ENCODE measurements at places on chromosomes 3 and 15.

GRCh38 chr3:3800080-3800455, 837 bp downstream of the LRRN1 start:
- no peak for DNase-seq

- DNase-seq: no peak
Measured at GRCh38 chr3:121707531-121708273, 41.8 kb downstream of the GOLGB1 start.

DNA sequence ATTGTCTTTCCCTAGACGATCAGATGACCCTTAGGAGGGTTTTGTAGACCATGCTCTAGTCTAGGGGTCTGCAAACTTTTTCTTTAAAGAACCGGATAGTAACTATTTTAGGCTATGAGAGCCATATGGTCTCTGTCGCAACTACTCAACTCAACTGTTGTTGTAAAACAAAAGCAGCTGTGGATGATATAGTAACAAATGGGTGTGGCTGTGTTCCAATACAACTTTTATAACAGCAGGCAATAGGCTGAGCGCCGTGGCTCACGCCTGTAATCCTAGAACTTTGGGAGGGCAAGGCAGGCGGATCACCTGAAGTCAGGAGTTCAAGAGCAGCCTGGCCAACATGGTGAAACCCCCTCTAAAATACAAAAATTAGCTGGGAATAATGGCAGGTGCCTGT, 6.1 kb upstream of the CMTM6 start:
- DNase-seq: no peak

GRCh38 chr3:50650018-50650417, 24.7 kb upstream of the DOCK3 start:
- no peak for DNase-seq

- DNase-seq: peak; percentile 37
Measured at GRCh38 chr3:58173669-58174398, 36.9 kb downstream of the DNASE1L3 start.

DNA sequence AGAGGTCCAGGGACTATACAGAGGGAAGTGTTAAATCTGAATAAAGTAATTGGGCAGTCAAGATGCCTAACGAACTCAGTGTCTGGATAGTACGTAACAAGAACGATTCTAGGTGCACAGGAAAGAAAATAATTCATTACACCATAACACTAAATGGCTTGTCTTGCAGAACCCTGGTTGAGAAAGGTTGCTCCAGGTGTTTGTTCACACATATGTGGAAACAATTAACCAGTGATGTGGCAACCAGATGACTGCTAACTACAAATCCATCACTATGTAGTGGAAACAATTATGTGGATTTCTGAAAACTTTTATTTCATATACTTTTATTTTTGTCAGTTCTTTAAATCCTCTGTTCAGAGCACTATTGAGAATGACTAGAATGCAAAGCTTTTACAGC, 10.4 kb upstream of the HDC start:
- DNase-seq: no peak

DNA sequence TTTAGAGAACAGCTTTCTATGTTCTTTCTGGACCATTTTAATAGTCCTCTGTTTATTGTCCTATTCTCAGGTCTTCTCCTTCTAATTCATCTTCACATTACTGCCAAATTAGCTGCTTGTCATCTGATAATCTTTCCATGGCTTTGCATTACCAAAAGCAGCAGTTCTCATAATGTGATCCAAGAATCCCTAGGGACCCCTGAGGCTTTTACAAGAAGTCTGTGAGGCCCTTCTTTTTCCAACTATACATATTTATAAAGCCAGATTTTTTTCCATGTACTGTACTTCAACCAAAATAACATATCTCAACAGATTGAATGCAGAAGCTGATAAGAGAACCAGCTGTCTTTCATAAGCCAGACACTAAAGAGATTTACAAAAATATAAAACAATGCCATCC, 162.5 kb upstream of the BFSP2 start:
- no peak for DNase-seq

DNA sequence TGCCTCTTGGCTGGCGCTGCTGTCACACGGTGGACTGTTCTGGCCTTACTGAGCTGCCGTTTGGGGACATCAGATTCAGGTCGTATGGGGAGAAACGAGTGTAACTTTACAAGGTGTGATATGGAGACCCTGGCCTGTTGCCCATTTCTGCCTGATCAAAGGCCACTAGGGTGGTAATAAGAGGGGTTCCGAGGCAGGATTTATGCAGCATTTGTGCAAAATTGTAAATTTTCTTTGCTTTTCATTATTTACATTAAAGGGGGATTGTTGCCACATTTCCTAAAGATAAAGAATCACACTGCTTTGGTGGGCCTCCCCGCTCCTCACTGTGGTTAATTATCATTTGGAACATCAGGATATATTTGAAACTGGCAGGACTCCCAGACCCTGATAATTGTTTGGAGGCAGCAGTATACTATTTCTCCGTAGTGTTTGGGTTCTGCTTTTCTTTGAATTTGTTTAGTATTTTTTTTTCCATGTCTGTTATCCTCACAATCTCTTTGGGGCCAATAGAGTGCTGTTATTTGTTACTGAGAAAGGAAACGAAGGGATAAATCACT, 891 bp downstream of the NXPE3 start:
- DNase-seq: no peak

DNA sequence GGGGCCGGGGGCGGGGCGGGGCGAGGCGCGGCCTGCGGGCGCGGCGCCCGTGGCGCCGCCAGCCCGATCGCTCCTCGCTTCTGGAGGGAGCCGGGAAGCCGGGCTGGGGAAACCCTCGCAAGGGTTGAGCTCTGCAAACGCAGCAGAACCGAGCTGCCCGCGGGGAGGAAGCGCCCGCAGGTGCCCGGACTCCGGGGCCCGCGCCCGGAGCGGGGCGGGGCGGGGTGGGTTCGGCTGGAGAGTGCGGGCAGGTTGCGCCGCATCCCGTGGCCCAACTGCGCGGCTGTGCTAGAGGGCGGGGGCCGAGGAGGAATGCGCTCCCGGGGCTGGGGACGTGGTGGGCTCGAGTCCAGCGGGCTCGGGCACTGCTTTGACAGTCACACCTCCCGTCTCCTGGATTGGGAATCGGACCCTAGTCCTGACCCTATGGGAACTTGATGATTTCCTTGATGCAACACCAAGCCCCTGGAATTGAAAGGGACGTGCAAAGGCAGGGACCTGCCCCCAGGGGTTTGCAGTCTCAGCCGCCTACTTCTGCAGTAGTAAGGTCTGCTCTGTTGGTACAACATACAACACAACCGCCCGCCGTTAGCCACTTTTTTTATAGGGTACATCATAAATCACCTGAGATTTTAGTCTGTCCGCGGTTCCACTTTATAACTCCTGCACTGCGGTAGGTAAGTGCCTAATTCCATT, 34.3 kb downstream of the ZBTB38 start:
- no peak for DNase-seq

DNA sequence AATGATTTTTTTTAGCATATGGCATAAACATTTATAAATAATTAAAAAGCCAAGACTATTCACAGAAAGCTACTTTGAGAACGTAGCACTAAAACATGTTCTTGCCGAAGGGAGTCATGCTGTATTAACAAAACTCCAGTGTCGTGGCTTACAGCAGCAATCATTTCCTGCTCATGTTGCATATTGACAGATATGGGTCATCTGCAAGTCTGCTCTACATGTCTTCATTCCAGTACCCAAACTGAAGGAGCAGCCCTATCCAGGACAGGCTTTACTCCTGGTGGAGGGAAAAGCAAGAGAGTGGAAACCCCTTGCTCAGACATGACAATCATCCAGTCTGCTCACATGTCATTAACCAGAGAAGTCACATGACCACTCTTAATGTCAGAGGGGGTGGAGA, 87.6 kb downstream of the NEK11 start:
- no peak for DNase-seq

DNA sequence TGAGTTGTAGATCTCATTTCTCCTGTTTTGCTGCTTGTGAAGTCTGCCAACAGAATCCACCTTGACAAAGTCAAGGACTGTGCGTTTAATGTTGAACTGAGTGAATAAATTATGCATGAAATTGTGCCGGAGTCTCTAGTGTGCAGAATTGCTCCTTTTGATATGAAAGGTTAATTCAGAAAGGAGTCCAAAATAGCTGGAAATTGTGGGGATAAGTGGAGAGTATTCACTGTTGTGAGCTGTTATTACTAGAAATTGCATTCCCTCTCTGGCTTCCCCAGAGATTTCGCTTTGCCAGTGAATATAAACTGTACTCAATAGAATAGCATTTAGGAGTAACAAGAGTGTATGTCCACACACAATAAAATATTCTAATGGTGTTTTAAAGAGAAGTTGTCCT, 43.1 kb downstream of the SAMMSON start:
- DNase-seq: no peak

DNA sequence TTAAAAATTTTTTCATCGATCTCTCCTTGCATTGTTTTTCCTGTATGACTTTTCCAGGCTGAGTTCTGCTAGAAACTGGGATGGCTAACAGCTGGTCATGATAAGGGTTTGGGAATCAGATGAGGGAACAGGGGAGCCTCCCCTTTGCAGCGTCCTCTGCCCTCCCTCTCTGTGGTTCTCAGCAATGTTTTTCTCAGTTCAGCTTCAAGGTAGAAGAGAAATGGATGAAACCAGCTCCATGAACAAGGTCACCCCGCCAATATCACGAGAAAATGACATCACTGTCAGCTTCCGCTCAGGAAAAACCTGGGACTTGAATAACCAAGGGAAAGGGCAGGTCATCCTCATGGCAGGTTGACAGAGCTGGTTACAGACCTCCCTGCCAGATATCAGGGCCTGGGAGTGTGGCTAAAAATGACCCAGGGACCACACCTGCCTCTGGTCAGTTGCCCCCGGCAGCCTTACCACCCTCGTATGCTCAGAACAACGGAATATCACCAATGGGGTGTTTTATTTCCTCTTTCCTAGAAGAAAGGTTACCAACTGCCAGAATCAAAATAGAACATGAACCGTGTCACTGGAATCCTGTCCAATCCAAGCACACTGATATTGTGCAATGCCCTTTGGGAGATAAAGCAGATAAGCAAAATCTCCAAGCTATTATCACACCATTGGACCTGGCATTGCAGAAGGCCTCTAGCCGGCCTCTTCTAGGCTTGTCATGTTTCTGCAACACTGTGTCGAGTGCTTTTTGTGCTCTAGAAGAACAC, 26.1 kb downstream of the LSM3 start:
- DNase-seq: no peak

DNA sequence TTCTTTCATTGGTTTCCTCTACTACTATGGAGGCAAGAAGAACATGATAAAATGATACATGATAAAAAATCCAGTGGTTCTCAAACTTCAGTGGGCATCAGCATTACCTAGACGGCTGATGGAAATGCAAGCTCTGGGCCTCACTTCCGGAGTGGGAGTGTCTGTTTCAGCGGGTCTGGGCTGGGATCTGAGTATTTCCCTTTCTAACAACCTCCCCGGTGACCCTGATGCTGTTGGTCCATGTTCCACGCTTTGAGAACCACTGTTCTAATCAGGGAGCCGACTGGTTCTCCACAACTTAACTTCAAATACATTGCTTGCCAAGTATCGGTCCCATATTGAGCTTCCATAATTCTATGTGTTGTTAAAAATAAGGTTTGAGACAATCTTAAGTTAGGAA, 712.3 kb upstream of the LMCD1 start:
- DNase-seq: no peak

DNA sequence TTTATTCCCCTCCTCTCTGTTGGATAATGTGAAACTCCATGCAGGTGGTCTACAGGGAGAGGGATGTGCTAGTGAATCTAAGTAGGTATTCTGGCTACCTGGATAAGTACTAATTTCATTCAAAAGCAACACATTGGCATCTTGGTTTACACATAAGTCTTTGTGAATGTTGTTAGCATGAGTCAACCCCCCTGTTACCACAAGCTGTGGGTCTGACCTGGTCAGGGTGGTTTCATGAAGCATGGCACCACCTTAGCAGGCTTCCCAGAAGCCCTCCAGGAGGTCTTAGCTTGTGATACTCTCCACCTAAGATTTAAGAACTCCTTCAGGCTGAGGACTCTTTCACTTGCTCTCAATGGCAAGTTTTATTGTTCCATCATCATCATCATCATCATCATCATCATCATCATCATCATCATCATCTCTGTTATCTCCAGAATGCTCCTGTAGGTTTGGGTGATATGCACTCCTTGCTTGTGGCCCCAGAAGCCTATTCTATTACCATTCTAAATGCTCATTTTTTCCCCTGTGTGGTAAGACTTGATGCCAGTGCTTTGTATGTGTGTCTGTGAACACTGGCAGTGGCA, 62.8 kb downstream of the EPHB1 start:
- no peak for DNase-seq

- DNase-seq: no peak
Measured at GRCh38 chr15:62809115-62809967, 233.2 kb upstream of the TPM1 start.

DNA sequence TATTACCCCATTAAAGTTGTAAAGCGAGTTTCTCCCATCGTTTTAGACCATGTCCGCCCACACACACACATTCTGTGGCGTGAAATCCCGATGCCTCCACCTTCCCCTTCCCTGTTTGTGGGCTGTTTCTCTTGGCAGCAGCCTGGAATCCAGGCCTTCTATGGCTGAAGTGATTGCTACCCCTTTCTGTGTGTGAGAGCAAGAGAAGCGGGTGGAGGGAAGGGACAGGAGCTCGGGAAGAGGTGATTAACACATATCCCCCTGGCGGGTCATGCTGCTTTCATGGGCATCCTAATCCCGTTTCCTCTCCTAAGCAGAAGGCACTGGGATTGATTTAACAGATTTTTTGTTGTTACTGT, 283.8 kb upstream of the RGMA start:
- DNase-seq: no peak

- no peak for DNase-seq
Measured at GRCh38 chr15:95946241-95946640, 384.3 kb upstream of the NR2F2 start.

DNA sequence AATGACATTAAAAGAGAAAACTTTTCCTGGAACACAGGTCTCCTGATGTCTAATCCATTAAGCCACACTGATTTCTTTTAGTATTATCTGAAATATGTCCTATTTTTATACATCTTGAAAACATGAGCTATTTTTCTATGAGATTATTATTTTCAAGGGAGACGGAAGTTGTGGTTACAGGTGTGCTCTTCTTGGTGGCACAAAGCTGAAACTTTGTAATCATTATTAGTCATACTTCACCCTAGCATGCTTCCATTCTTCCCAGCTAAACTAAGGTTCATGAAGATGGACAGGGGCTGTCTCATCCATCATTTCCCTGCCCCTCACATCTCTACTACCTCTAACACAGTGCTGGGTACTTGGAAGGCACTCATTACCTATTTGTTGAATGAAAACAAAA, 85.6 kb upstream of the POU1F1 start:
- no peak for DNase-seq

- no peak for DNase-seq
Measured at GRCh38 chr3:116849261-116849688, 139.7 kb downstream of the TUSC7 start.

GRCh38 chr3:28268989-28269388, 27.6 kb downstream of the CMC1 start:
- DNase-seq: no peak

Measured in stimulated activated CD4-positive, alpha-beta T cell treated with anti-CD3 and anti-CD28 coated beads, Interleukin-1b, Interleukin-23, amount 100 ng/mL, for 48 hours (primary cell).